ENCODE measurements at places on chromosomes 1 and 21.
A peak's percentile ranks its signal among the peaks of the same experiment; 100 is the strongest.

- DNase-seq, result peak; percentile 16
These were observed 38.2 kb downstream of the BRINP3 start for GRCh38 chr1:190439447-190439846.

- no peak for DNase-seq
These were observed 12.0 kb upstream of the SLAMF6 start for GRCh38 chr1:160534823-160535605.

DNA sequence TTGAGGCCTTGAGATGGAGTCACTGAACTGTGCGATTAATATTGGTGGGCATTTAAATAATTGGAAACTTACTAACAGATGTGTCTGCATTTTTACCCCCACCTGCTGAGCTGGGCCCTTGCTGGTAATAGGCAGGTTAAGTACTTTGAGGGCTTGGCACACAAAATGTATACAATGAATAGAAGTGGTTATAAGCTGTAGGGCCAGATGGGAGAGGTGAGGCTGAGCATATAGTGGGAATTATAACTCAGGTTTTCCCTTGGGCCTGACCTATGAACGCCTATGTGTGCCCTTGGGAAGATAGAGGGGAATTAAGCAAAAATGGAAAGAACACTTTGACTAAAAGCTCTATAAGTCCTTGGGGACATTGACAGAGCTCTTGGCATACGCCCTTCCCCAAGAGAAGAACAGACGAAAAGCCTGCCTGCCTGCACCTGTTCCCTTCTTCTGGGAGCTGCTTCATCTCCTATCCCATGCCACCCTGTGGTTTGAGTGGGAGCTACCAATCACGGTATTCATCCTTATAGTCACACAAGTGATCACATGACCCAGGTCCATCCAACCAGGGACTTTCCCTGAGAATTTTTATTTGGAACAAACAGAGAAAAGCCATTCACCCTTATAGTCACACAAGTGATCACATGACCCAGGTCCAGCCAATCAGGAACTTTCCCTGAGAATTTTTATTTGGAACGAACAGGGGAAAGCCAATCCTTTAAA, 260.7 kb upstream of the CSF3R start:
- DNase-seq, result no peak

GRCh38 chr1:201560328-201561194, 21.6 kb downstream of the NAV1 start:
- no peak for DNase-seq

DNA sequence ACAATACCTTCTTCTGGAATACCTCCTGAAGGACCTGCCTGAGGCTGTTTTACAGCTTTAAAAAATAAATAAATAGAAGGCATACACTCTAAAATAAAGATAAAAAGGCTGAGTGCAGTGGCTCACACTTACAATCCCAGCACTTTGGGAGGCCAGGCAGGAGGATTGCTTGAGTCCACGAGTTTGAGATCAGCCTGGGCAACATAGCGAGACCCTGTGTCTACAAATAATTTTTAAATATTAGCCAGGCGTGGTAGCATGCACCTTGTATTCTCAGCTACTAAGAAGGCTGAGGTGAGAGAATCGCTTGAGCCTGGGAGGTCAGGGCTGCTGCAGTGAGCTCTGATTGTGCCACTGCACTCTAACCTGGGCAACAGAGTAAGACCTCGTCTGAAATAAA, 75.0 kb downstream of the OSBPL9 start:
- no peak for DNase-seq

- DNase-seq, result peak; percentile 62
These were observed 204.3 kb downstream of the KCNJ6 start for GRCh38 chr21:37711836-37712568.

GRCh38 chr1:234927971-234928640, 200.5 kb downstream of the TOMM20 start:
- DNase-seq, result no peak

DNA sequence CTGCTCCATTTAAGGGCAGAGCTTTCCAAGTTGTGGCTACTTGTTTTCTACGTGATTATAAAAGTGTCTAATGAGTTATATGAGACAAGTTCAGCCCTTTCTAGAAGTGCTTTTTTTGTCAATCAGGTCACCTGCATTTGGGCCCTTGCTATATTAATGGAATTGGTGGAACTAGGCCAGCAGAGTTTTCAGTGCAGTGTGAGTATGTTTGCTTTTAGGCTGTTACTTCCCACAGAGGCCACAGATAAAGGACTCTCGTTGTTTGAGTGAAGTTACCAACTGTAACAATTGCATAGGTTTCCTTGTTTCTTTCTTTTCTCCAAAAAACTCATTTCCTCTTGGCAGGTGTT, 10.9 kb downstream of the SMAP2 start:
- DNase-seq, result no peak

- no peak for DNase-seq
These were observed 84.3 kb downstream of the ROR1 start for GRCh38 chr1:63858153-63858552.

DNA sequence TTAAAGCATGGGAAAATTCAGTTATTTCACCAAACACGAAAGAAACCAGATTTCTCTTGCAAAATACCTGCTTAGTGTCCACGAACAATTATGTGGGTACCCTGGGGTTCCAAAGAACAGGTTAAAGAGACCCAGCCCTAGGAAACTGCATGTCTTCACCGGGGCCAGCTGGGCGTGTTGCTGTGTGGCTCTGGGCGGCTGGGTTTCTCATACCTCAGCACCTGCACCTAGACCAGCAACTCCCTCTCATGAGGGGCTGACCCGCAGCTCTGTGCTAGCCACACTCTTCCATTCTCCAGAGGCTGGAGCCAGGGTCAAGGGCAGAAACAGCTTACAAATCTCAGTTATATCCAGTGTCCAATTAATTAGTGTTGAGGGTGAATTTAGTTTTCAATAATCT, 40.3 kb downstream of the ACP6 start:
- no peak for DNase-seq

GRCh38 chr1:35377555-35377954, 109.0 kb downstream of the ZMYM4 start:
- DNase-seq, result no peak

DNA sequence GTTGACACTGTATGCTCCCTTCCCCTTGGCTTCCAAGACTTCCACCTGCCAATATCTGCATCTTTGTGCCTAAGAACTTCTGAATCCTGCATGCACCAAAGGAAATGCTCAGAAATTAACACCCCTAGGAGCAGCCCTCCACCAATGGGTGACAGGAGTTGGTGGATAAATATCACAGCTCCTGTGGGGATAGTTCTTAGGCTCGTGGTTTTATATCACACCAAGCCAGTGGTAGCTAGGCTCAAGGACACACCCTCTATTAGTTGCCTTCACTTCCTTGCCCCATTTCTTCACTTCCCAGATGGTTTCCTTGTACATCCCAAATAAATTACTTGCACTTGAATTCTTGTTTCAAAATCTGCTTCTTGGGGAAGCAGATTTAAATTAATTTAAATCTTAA, 16.9 kb upstream of the CDC14A start:
- DNase-seq, result no peak

DNA sequence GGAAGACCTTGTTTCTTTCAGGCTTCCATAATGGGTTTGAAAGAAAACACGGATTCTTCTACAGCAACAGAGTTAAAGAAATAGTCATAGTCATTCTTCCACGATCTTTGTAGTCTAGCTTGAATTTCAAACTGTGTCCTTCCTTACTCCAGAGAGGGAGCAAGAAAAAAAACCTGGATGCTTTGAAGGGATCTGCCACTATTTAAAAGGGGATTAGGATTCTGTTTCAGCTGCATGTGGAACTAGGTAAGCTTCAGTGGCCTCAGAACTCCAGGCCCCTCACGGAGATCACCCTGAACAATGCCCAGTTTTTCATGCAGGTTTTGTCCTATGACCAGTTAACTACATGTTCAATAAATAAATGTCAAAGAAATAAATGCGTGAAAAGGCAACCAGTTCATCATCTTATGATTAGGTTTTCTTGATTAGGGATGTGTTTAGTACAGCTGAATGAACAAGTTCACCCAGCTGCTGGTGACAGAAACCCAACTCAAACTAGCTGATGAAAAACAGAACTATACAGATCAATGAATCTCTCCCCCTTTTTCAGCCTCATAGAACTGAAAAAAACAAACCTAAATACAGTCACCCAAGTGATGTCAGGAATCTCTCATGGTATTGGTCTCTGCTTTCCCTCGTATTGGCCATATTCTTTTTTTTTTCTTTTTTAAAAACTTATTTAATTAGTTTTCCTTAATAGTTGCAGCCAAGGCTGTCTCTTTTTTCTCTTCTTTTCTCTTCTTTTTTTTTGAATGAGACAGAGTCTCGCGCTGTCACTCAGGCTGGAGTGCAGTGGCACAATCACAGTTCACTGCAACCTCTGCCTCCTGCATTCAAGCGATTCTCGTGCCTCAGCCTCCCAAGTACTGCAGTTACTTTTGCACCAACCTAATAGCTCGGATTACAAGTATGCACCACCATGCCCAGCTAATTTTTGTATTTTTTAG, 14.6 kb upstream of the MPZL1 start:
- DNase-seq, result no peak

- DNase-seq, result no peak
These were observed 16.7 kb upstream of the NADK start for GRCh38 chr1:1794999-1795398.

DNA sequence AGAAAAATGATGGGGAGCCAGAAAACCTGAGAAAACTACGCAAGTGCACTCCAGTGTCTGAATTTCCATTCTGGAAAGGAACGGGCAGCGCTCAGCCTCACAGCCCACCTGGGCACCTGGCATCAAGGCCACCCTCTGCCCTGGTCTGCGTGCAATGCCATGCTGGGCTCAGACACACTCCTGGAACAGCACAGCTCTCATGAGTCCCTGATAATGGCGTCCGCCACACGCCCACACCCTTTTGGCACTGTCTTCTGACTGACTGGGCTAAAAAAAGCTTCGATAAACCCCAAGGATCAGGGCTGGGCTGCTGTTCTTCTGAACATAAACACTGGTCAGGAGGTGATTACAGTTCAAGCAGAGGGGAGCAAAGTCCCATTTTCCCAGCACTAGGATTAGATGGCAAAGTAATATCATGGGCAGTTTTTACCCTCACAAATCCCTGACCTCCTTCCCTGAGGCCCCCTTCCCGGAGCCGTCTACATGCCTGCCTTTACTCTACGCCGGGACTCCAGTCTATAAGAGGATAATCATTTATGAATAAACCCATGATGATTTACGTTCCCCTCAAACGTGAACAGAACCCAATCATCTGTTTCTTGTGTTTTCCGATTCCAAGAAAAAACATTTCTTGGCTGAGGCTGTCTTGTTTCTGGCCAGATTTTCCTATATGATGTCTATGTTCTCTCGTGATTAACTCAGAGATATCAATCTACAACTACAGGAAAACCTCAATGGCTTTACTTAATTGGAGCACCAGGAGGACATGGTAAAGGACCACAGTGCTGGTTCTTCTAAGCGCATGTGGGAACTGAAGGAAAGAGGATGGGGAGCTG, 22.6 kb downstream of the RCAN1 start:
- no peak for DNase-seq

GRCh38 chr1:9399510-9400424, 107.1 kb downstream of the SPSB1 start:
- no peak for DNase-seq

- no peak for DNase-seq
These were observed 208.1 kb downstream of the PATJ start for GRCh38 chr1:61950418-61950817.

DNA sequence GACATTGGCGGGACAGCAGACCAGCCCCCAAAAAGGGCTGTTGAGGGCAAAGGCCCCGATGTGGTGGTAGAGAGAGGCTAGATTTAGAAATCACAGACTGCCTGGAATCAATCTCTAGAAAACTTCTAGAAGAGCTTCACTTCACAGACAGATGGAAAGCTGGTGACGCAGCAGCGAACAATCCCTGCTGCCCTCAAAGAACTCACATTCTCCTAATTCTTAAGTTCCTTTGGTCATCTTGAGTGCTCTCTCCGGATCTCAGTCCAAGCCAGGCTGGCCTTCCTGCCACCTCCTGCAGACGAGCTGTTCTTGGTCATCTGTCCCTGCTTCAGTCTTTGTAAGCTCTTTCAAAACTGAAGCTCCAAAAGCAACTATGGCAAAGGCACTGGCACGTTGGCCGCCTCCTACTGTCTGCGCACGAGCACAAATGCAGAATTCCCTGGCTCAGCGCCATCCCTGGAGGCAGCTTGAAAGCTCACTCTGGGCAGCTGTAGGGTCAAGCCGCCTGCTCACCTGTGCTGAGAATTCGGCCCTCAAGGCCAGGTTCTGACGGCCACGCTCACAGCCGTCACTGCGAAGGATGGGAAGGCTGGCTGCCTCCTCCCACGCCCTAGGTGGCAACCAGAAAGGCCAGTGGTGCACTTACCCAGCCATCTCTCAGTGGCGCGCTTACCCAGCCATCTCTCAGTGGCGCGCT, 110.6 kb downstream of the NPHP4 start:
- DNase-seq, result no peak

DNA sequence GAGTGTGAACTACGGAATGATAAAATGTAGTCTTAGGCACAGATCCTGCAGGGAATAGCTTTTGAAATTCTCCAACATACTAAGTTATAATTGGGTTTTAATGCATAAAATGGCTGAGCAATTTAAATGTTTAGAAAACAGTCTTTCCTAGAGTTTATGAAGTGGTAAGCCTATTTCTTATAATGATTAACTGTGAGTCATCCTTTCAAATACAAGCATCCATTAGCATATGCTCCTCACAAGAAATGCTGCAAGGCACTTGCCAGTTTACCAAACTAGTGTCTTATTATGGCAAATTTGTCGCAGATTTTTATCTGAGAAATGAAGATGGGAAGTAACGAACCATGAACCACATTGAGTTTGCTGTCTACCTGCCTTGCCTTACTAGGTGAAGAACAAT, 101.3 kb upstream of the ESRRG start:
- DNase-seq, result no peak

- no peak for DNase-seq
These were observed 138.9 kb downstream of the HMGB4 start for GRCh38 chr1:34002810-34003209.

DNA sequence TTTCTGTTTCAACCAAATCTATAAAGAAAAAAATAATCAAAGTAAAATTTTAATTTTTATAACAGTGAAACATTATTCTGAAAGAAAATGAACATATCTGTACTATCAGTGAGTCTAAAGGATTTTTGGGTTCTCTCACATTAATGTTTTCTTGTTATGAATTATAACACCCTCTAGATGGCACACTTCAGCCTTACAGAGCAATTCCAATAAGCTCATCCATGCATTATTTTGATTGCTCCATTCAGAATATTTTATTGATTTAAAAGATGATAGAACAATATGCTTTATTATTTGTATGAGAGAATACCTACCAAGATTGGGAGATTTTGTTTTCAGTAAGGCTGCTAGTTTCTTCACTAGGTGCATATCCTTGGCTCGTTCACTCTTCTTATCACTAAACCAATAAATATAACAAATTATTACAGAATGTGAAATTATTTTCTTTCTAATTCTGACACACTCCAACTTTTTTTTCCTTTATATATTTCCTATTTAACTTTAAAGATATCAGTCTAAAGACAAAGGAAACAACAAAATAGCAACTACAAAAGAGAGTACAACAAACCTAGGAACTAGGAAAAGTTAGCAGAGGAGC, 82.4 kb downstream of the RAB3GAP2 start:
- DNase-seq, result peak; percentile 25

GRCh38 chr1:15492596-15492995, 16.7 kb downstream of the CELA2B start:
- DNase-seq, result peak; percentile 35

GRCh38 chr1:229629261-229629660, 3.2 kb downstream of the URB2 start:
- DNase-seq, result no peak
